ENCODE measurements at places on chromosomes 7 and 10. TPM values are rescaled to one million over a fixed set of nuclear protein-coding genes. Genes with fewer than 3 reads are reported as not detected.

GRID1 gene
- 2.0 TPM for total RNA-seq

LBX1 gene
- total RNA-seq, result not detected

DNA sequence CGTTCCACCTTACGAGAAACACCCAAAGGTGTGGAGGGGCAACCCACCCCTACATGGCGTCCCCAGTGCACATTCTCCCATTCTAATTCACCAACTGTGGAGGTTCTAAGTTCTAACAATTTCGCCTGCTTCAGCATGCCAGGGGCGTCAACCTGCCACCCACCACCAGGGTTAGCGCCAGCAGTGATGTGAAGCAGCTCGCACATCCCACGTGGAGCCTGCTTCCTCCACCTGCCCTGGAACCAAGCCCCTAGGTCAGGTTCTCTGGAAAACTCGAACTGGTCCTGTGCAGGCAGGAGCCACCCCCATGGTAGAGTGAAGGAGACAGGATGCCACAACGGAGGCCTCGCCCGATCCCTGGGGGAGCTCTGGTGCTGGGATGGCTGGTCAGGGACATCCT is 33.3 kb upstream of the FXYD4 start:
- no peak for DNase-seq

- no peak for DNase-seq
Measured at GRCh38 chr10:45471059-45471458, 97.0 kb downstream of the ALOX5 start.

GPR26 gene
- total RNA-seq, result not detected

DNA sequence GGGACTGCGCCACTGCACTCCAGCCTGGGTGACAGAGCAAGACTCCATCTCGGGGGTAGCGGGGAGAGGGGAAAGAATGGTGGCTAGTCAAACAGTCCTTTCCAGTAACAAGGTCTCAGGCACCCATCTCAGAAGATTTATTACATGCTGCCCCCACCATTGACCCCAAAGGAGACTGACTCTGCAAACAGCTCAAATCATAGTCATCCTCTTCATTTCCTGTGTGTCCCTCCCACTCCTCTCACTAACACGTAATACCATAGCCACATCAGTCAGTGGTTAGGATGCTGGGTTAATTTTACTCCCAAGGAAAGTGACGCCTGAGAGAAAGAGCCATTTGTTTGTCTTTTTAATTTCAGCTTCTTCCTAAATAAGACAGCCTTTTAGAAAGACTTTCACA is 56.6 kb upstream of the BET1 start:
- no peak for DNase-seq

Data from heart right ventricle (tissue), 16 donors.